ENCODE measurements at places on chromosomes 4 and X. TPM values are rescaled to one million over a fixed set of nuclear protein-coding genes. Genes with fewer than 3 reads are reported as not detected.

UGT2A1 gene
- total RNA-seq: not detected

- H3K4me3 ChIP-seq: no peak overlapping the region
- no peak overlapping the region for H3K27ac ChIP-seq
- H3K27me3 ChIP-seq: no peaks in the 10 kb centered on the region
These were observed 54.4 kb downstream of the FAT1 start for GRCh38 chr4:186669159-186669731.

- DNase-seq: no peak
- H3K4me1 ChIP-seq: no peaks in the 10 kb centered on the region
- no peak overlapping the region for H3K27ac ChIP-seq
- H3K27me3 ChIP-seq: no peaks in the 10 kb centered on the region
- no peak overlapping the region for H3K4me3 ChIP-seq
- no peaks in the 10 kb centered on the region for H3K36me3 ChIP-seq
These were observed 1525.2 kb downstream of the STIM2 start for GRCh38 chr4:28385801-28386200.

UGT2B10 gene
- not detected for total RNA-seq
